ENCODE measurements at places on chromosomes 12 and 14.

- no peak for DNase-seq
Measured at GRCh38 chr12:26239122-26239851, 43.9 kb downstream of the SSPN start.

- no peak for DNase-seq
Measured at GRCh38 chr12:67048371-67048770, 220.8 kb upstream of the CAND1 start.

- no peak for DNase-seq
Measured at GRCh38 chr12:110180591-110181005, 56.4 kb downstream of the IFT81 start.

DNA sequence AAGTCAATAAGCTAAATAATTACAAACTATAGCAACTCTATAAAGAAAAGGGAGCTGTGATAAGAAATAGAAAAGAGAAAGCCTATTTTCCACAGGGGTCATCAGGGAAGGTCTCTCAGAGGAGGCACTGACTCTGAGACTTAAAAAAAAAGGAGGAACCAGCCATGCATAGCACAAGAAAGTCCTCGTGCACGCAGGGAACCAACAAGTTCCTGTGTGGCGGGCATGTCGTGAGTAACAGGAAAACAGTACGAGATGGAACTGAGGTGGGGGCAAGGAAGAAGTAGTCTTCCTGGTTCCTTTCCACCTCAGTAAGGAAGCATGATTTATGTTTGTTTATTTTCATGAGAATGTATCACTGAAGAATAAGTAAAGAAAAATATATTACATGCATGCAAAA lies 367.0 kb upstream of the TMEM132C start:
- no peak for DNase-seq

- peak; percentile 17 for DNase-seq
Measured at GRCh38 chr14:21066882-21067502, 3.1 kb upstream of the ARHGEF40 start.

DNA sequence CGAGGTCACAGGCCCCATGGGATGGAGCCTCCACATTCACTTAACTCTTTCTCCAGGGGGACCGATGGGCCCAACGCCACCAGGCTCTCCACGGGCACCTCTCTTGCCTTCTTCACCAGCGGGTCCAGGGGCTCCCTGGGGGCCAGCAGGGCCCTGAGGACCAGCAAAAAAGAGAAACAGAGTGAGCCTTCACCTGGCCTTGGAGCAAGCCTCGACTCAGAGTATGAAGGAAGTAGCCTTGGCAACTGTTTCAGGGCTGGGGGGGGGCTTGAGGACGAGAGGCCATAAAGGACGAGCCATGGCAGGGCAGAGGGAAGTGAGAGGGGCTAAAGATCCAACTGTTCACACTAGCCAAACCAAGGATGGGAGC lies 18.0 kb downstream of the COL2A1 start:
- no peak for DNase-seq

- DNase-seq = peak; percentile 35
Measured at GRCh38 chr12:47576289-47576945, 129.4 kb downstream of the RPAP3 start.

- no peak for DNase-seq
Measured at GRCh38 chr12:66716522-66716921, 37.6 kb upstream of the GRIP1 start.
